ENCODE measurements at places on chromosomes 16 and 17.

- no peak for DNase-seq
These were observed 145.9 kb upstream of the LHX1 start for GRCh38 chr17:36791150-36791941.

DNA sequence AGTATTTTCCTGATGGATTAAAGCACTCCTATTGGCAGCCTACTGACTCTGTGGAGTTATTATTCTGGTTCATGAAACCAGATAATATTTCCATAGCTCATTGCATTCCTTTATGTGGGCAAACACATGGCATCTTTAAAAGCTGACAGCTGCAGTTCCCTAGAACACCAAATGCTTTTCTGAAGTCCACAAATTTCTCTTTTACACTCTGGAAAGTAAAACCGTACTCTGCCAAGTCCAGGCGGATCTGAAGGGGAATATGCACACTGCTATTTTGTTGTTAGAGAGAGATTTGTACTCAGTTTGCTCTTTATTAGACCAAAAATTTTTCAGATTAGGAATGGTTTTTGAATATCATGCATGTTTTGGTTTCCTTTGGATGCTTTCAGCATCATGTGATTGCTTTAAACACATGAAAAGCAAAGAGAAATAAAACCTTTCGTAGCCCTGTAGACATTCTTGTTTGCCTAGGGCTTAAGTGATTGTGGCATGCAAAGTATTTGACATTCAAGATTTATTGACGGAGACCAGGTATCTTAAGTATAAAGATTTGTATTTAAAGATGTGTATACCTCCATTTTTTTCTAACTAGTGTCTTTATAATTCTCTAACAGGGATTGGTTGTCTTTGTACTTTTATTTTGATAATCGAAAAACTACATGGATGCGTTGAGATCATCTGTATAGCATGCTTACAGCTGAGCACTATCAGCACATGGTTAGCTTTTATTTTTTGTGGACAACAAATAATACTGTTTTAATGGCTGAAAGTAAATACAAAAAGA is 19.5 kb downstream of the SEC14L1 start:
- no peak for DNase-seq

DNA sequence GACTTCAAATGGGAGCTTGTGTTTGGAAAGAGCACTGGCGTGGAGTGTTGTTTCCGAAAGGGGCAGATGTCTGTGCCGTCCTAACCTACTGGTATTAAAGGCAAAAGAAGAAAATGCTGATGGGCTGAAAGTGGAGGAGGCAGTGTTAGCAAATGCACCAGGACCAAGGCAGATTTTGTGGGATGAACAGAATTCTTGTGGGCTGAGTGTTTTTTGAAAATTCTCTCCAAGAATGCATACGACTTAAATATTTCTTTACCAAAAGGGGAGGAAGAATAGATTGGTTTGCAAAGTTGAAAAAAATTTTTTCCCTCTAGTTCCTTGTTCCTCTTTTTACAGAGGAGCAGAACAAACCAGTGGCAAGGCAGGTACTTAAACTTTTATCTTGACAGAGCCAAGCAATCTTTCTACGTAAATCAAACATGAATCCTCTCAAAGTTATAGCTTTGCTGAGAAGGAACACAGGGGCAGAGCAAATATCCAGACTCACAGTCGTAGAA is 16.8 kb downstream of the MARCHF10 start:
- DNase-seq: no peak

GRCh38 chr16:65318138-65318537 is 196.3 kb upstream of the CDH11 start:
- peak; percentile 95 for DNase-seq

- DNase-seq: peak; percentile 52
These were observed 5.0 kb upstream of the RPH3AL start for GRCh38 chr17:357644-358043.

DNA sequence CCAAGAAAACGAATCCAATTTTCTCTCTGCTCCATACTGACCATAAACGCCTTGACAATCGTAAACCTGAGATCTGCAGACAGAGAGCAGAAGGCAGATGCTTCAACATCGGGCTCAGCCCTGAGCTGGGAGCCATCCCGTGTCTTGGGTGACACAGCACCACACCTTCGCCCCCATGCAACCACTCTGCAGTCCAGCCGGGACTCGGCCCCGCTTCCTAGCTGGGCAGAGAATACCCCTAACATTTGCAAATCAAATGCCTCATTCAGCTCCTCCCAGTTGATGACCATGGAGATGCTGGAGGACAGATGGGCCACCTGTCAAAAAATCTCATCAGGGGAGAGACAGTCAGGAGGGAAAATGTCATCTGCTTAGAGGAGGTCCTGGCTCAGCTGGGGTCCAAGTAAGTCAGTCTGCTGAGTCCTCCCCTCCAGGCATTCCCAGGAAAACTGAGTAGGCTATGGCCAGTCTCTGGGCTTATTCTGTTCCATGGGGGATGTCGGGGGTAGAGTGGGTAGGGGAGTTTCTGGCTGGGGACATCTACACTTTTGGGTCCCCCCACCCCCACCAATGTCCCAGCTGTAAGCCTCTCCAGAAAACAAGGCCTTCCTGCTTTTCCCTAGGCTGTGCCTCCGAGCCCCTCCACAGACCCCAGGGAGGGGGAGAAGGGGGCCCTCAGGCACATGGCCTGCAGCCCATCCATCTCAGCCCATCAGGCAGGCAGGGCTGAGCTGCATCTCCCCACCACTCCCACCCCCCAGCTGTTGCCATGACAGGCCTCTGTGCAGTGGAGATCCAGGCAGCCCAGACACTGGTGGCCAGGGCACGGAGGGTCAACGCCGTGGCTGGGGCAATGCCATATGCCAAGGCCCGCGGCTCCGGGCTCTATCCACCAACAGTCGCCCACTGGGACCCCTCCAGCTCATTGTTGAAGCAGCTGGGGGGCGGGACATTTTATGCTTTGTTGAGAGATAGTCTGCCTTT is 158.6 kb downstream of the AXIN2 start:
- DNase-seq: no peak

DNA sequence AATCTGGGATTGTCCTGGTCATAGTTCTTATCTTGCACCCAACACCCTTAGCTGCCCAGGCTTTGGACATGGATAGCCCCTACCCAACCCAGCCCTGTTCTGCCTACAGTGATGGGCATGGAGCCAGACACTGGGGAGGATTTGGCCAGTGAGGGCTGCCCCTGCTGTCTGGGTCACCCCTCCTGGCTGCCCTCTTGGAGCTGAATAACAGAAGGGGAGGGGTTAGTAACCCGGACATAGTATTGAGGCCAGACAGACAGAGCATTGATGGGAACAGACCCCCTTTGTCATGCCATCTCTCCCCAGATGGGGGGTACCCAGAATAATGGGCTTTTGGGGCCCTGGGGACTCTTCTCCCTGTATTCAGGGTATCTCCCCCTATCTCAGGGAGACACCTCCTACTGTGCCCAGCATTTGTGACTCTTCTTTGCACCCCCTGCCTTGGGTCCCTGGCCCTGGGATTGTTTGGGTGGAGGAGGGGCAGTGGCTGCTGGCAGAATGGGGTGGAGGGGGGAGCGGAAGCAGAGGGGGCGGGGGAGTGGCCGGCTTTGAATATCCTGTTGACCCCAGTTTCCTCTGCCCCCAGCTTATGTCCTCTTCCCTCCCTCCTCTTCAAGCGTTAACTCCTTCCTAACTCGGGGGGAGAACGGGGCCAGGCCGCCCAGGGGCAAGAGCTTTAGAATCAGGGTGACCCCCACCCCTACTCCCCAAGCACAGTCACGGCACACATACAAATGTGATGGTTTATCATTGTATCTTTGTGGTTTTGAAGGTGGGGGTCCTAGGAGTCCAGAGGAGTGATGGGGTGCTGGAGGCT is 17.0 kb downstream of the GJD3 start:
- DNase-seq: no peak

DNA sequence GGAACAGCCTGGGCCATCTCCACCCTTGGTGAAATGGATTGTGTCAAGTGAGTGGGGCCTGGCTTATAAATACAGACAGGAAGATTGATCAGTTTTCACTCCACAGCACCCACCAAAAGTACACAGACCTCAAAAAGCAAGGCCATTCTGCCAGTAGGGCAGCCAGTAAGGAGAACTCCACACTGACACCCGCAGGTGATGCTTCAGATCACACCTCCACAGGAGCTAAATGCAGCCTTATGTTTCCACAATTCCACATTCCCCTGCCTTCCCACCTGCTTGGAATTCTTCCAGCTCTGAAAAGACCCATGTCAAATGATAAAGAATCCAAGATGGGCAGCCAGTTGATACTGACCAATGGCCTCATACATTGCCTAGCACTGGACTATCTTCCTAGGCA is 191.1 kb downstream of the ZFHX3 start:
- DNase-seq: peak; percentile 58

DNA sequence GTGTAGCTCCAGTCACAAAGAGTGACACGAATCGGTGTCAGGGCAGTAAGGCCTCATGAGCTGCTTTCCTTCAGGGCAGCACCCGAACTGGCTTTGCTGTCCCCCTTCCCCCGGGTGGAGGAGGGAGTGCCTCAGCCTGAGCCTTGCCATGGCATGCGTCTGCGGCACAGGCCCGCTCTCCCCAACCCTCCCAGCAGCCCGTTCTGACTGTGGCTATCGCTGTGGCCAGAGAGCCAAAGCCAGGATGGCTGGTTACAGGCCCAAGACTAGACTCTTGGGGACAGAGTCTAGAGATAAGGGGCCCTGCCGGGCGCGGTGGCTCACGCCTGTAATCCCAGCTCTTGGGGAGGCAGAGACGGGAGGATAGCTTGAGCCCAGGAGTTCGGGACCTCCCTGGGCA is 25.9 kb downstream of the CLUH start:
- DNase-seq: peak; percentile 4

DNA sequence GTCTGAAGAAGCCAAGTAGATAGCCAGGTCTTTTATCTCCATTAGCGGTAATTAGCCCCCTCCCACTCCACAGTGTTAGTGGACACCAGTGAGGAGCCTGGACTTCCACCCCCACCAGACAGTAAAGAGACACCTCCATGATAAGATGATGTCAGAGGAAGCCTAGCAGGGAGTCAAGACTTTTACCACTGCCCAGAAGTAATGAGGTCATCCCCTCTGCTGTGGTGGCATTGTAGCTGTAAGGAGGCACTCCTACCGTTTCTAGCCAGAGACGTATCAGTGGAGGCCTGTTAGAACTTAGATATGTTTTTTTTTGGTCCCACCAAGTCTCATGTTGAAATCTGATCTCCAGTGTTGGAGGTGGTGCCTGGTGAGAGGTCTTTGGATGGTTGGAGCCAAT is 38.1 kb downstream of the PIK3R5 start:
- no peak for DNase-seq

All from SK-N-DZ (cell line).